Common myeloid progenitor, CD34-positive (primary cell): ENCODE measurements at places on chromosomes 2 and 18.

DNA sequence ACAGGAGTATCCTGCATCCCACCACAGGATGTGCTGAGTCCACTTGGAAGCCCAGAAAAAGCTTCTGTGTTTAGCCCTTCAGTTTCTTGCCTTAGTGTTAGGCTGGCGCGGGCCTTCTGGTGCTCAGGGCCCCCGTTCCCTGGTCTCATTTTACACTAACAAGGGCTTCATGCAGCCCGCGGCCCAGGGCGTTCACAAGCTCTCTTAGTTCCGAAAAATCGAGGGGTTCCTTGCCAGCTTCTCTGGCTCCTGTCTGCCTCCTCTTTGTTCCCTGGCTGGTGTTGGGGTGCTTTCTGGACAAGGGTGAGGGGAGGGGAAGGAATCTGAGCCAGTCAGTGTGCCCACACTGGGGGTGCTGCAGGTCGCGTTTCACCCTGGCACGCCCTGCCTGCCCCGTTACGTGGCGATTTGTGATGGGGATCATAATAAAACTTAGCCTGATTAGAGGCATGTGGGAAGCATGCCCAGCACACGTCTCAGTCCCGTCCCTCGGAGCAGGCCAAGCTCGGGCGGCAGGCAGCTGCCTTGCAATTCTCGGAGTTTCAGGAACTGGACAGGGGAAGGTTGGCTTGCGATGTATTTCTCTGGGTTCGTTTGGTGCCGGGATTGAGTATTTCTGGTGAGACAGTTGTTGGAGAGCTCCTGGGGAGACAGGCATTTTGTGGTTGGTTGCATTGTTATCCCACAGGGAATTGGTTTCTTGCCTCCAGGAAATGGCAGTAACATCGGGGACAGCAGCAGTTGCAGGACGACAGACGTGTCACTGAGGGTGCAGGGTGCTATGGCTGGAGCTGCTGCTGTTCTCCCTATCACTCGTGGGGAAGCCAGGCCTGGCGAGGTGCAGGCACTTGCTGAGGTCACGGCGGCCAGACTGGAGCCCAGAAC lies 22.9 kb downstream of the SH3BP4 start:
- H3K36me3 ChIP-seq, result peaks cover 2% of the 10 kb centered on the region
- peaks cover 32% of the 10 kb centered on the region for H3K4me1 ChIP-seq
- H3K27me3 ChIP-seq, result no peaks in the 10 kb centered on the region
- DNase-seq, result no peak

DNA sequence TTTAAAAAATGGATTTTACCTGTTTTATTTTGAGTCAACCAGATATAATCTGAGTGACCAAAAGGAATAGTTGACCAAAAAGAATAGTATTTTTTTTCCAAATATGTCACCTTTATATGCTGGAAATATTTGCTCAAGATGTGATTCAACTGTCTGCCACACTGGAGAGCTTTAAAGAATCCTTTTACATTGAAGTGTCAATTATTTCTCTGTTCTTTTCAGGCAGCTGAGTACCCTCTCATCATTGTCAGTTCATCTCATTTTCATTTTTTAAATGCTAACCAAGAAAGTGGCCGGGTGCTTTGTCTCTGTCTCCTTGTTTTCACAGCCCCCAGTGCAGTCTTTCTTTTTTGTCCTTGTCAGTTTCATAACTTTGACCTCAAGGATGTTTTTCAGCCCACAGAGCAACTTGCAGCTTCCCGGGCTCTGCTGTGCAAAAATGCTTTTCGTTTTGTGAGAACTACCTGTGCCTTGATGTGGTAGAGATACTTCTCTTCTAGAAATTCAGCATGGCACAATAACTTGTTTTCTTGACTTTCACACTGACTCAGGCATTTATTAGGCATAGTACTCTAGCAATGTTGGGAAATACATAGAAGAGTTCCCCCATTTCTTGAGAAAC lies 23.4 kb upstream of the CERS6 start:
- no peaks in the 10 kb centered on the region for H3K36me3 ChIP-seq
- no peak for DNase-seq
- H3K27me3 ChIP-seq, result no peaks in the 10 kb centered on the region
- H3K27ac ChIP-seq, result no peak overlapping the region
- no peak overlapping the region for H3K4me3 ChIP-seq

DNA sequence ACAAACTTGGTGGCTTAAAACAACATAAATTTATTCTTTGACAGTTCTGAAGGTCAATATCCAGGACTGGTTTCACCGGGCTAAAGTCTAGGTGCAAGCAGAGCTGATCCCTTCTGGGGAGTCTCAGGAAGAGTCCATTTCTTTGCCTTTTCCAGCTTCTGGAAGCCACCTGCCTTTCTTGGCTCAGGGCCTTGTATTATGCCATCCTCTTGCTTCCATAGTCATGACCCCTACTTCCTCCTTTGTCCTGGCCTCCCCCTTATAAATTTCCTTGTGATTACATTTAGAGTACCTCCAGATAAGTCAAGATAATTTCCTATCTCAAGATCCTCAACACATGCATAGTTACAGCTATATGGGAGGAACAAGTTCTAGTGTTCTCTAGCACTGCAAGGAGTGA lies 1089.5 kb downstream of the LRP1B start:
- no peak overlapping the region for H3K27ac ChIP-seq
- H3K27me3 ChIP-seq, result no peaks in the 10 kb centered on the region
- H3K4me3 ChIP-seq, result no peak overlapping the region
- no peaks in the 10 kb centered on the region for H3K4me1 ChIP-seq

DNA sequence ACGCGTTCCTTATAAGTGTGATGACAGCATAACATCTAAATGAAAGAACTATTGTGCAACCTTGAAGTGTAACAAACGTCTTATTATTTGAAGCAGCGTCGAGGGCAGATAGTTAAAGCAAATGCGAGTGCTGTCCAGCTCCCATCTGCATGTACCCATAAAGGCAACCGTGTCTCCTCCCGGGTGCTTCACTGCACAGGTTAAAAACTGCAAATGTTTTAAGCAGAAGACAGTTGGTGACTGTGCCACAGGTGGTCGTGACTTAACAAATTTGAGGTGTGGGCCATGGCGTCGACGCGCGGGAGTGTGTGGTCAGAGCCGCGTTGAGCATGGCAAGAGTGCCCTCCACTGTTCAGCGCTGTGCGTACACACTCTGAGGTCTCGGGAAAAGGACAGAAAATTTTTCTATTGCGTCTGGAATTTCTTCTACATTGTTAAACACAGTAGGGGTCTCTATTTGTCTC lies 6.4 kb downstream of the SALL3 start:
- H3K36me3 ChIP-seq, result no peaks in the 10 kb centered on the region
- H3K4me1 ChIP-seq, result peaks cover 4% of the 10 kb centered on the region
- DNase-seq, result peak; percentile 48
- no peak overlapping the region for H3K27ac ChIP-seq

GRCh38 chr2:147663153-147663961 lies 181.5 kb upstream of the ACVR2A start:
- no peaks in the 10 kb centered on the region for H3K4me1 ChIP-seq
- H3K4me3 ChIP-seq, result peak overlapping the region; percentile 34
- no peaks in the 10 kb centered on the region for H3K27me3 ChIP-seq
- H3K27ac ChIP-seq, result no peak overlapping the region
- peak; percentile 19 for DNase-seq

GRCh38 chr18:40955351-40955750 lies 999.7 kb upstream of the PIK3C3 start:
- H3K27ac ChIP-seq, result no peak overlapping the region
- DNase-seq, result no peak
- no peaks in the 10 kb centered on the region for H3K4me1 ChIP-seq
- H3K36me3 ChIP-seq, result no peaks in the 10 kb centered on the region
- no peaks in the 10 kb centered on the region for H3K27me3 ChIP-seq

DNA sequence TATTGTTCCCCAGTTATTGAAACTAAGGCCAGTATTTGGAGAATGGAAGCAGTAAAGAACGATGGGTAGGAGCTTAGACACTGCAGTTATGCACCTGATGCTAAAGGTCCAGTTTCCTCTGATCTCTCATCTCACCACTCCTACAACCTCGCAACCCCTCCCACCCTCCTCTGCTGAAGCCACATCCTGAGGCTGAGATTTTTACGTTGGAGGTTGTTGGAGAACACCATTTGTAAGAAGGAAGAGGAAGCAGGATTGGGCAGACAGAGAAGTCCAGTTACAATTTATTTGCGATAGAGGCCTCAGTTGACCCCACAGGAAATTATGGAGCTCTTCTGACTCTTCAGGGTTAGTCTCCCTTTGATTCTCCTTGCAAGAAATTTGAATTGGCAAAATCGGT lies 54.3 kb upstream of the NDUFV2 start:
- H3K27ac ChIP-seq, result no peak overlapping the region
- H3K4me3 ChIP-seq, result no peak overlapping the region
- H3K4me1 ChIP-seq, result no peaks in the 10 kb centered on the region
- H3K27me3 ChIP-seq, result no peaks in the 10 kb centered on the region
- no peaks in the 10 kb centered on the region for H3K36me3 ChIP-seq
- DNase-seq, result no peak

GRCh38 chr2:241302759-241303651 lies 12.5 kb downstream of the HDLBP start:
- H3K4me3 ChIP-seq, result no peak overlapping the region
- no peaks in the 10 kb centered on the region for H3K27me3 ChIP-seq
- no peak overlapping the region for H3K27ac ChIP-seq
- DNase-seq, result peak; percentile 37
- no peaks in the 10 kb centered on the region for H3K36me3 ChIP-seq

DNA sequence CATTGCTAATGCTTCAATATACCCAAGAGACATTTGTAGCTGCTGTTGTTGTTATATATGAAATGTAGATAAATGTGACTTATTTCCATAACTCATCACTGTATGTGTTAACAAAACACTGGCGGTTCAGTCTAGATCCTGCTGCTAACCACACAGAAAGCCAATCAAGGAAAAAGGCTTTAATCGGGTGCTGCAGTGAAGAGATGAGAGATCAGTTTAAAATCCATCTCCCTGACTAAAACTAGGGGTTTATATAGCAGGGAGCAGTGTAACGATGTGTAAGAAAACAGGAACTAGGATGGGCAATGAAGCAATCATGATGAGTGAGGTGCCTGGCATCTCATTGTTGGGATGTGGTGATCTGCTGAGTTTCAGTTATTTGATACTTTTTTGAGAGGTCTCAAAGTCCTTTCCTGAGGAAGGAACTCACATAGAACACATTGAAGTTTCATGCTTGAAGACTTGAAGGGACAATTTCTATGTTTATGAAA lies 677.7 kb upstream of the CDH7 start:
- no peaks in the 10 kb centered on the region for H3K4me1 ChIP-seq
- no peaks in the 10 kb centered on the region for H3K27me3 ChIP-seq
- no peak overlapping the region for H3K27ac ChIP-seq
- no peak overlapping the region for H3K4me3 ChIP-seq

GRCh38 chr2:143700865-143701264 lies 571.6 kb downstream of the ARHGAP15 start:
- peaks cover 35% of the 10 kb centered on the region for H3K36me3 ChIP-seq
- no peak overlapping the region for H3K4me3 ChIP-seq
- H3K27me3 ChIP-seq, result no peaks in the 10 kb centered on the region
- no peak overlapping the region for H3K27ac ChIP-seq

- H3K27me3 ChIP-seq, result no peaks in the 10 kb centered on the region
- H3K36me3 ChIP-seq, result no peaks in the 10 kb centered on the region
- peak; percentile 46 for DNase-seq
- H3K4me3 ChIP-seq, result no peak overlapping the region
- H3K27ac ChIP-seq, result no peak overlapping the region
Measured at GRCh38 chr2:178700922-178701342, 106.3 kb downstream of the TTN start.

- H3K4me3 ChIP-seq, result peak overlapping the region; percentile 97
- no peaks in the 10 kb centered on the region for H3K27me3 ChIP-seq
- peak overlapping the region; percentile 98 for H3K27ac ChIP-seq
- peak; percentile 46 for DNase-seq
- H3K4me1 ChIP-seq, result peaks cover 7% of the 10 kb centered on the region
Measured at GRCh38 chr2:229921101-229921891, 513 bp downstream of the TRIP12 start.

GRCh38 chr2:8090748-8091700 lies 590.8 kb upstream of the ID2 start:
- H3K36me3 ChIP-seq, result no peaks in the 10 kb centered on the region
- peak; percentile 13 for DNase-seq
- no peak overlapping the region for H3K4me3 ChIP-seq
- H3K4me1 ChIP-seq, result no peaks in the 10 kb centered on the region

- no peaks in the 10 kb centered on the region for H3K4me1 ChIP-seq
- H3K27me3 ChIP-seq, result no peaks in the 10 kb centered on the region
- no peak overlapping the region for H3K27ac ChIP-seq
- no peak for DNase-seq
- no peak overlapping the region for H3K4me3 ChIP-seq
Measured at GRCh38 chr2:19158896-19159295, 199.5 kb downstream of the OSR1 start.

GRCh38 chr2:238728330-238729260 lies 119.3 kb upstream of the TWIST2 start:
- H3K4me1 ChIP-seq, result no peaks in the 10 kb centered on the region
- DNase-seq, result no peak
- H3K27ac ChIP-seq, result no peak overlapping the region
- no peaks in the 10 kb centered on the region for H3K36me3 ChIP-seq
- no peaks in the 10 kb centered on the region for H3K27me3 ChIP-seq

DNA sequence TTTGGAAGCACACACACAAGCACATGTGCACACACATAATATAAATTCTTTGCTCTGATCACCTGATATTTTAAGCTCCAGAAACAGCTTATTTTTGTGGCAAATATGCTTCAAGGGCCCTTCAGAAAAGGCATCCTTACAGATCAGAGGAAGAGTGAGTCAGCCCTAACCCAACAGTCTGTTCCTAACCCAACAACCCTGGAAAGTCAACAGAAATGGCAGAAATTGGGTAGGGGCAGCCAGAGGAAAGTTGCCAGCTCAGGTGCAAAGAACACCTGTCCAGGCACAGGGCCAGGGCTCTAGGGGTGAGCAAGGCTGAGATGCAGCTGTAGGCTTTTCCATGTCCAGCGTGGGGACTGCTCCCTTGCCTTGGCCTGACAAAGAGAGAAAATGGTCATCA lies 6.4 kb upstream of the NCKAP5 start:
- no peaks in the 10 kb centered on the region for H3K4me1 ChIP-seq
- no peak for DNase-seq
- no peaks in the 10 kb centered on the region for H3K36me3 ChIP-seq
- peaks cover 1% of the 10 kb centered on the region for H3K27me3 ChIP-seq

GRCh38 chr2:217657252-217657651 lies 345.5 kb downstream of the TNS1 start:
- peaks cover 17% of the 10 kb centered on the region for H3K27me3 ChIP-seq
- H3K36me3 ChIP-seq, result no peaks in the 10 kb centered on the region
- no peak overlapping the region for H3K4me3 ChIP-seq
- H3K27ac ChIP-seq, result no peak overlapping the region
- H3K4me1 ChIP-seq, result no peaks in the 10 kb centered on the region
- no peak for DNase-seq

DNA sequence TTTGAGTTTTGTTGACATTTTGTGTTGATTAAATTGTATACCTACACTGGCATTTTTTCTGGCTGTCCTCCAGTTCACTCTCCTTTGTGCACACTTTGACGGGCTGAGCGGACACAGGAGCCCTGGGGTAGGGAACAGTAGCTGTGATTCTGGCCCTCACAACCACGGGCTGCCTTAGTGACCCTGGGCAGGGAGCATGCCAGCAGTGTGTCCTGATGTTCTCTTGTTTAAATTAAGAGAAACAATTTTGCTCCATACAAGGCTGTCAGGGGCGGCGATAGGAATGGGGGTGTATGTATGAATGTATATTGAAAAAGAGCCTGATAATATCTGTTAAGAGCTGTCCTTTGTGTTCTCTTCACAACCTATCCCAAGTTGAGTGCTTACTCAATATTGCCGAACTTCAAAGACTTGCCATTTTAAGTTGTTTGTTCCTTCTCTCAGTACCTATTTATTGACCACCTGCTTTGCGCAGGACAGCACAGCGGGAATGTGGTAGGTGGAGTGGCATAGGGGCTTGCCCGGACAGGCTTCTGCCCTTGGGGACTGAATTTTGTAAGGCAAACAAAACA lies 103.7 kb upstream of the EML6 start:
- H3K36me3 ChIP-seq, result peaks cover 35% of the 10 kb centered on the region
- no peak for DNase-seq
- H3K27ac ChIP-seq, result no peak overlapping the region
- H3K27me3 ChIP-seq, result no peaks in the 10 kb centered on the region

- H3K4me1 ChIP-seq, result no peaks in the 10 kb centered on the region
- H3K27ac ChIP-seq, result no peak overlapping the region
- H3K27me3 ChIP-seq, result no peaks in the 10 kb centered on the region
Measured at GRCh38 chr2:160905862-160906261, 254.4 kb upstream of the TANK start.
